ENCODE measurements at places on chromosomes 5 and 9.
A peak's percentile ranks its signal among the peaks of the same experiment; 100 is the strongest.

- no peak for DNase-seq
Observed at GRCh38 chr9:6788162-6789016, 30.6 kb downstream of the KDM4C start.

DNA sequence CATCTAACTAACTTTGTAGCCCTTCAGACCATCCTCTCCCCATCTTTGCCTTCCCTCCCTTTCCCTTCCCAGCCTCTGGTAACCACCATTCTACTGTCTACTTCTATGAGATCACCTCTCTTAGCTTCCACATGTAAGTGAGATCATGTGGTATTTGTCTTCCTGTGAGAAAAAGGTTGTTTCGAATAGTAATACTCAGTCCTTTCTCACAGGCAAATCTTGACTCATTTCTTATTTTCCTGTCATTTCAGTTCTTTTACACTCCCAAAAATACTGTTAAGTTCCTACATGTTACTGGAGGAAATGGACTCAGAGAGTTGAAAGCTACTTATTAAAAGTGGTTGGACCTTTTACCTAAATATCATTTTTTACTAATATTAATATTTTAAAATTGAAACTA is 82.1 kb downstream of the SLF1 start:
- no peak for DNase-seq

DNA sequence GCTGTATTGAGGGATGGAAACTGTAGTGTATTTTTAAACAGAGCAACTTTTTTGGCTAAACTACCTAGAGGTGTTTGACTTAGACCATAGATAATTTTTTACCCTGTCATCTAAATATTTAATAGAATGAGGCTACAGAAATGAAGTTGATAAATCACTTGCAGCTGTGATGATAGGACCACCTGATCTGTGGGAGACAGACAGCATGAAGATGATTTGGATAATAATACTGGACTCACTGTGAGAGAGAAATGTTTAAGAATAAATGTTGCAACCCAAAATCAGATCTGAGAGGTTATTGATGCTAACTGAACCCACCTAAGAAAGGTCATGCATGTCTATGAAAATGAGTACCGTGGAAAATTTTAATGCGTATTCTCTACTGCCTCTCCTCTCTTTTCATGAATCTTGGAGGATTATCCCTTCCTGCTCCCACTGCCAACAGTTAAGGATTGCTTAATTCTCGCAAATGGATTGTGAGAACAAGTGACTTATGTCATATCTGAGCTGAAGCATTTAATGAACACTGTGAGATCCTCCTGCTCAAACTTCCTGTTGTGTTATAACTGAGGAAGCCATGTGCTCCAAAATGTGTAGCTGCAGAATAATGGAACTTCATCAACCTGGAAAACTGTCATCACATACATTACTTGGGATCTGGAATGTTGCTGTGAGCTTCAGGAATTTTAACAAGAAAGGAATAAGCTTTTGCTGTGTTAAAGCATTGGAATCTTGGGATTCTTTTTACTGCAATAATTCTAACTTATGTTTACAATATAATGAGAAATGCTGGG is 617.9 kb upstream of the CDH18 start:
- DNase-seq, result no peak

DNA sequence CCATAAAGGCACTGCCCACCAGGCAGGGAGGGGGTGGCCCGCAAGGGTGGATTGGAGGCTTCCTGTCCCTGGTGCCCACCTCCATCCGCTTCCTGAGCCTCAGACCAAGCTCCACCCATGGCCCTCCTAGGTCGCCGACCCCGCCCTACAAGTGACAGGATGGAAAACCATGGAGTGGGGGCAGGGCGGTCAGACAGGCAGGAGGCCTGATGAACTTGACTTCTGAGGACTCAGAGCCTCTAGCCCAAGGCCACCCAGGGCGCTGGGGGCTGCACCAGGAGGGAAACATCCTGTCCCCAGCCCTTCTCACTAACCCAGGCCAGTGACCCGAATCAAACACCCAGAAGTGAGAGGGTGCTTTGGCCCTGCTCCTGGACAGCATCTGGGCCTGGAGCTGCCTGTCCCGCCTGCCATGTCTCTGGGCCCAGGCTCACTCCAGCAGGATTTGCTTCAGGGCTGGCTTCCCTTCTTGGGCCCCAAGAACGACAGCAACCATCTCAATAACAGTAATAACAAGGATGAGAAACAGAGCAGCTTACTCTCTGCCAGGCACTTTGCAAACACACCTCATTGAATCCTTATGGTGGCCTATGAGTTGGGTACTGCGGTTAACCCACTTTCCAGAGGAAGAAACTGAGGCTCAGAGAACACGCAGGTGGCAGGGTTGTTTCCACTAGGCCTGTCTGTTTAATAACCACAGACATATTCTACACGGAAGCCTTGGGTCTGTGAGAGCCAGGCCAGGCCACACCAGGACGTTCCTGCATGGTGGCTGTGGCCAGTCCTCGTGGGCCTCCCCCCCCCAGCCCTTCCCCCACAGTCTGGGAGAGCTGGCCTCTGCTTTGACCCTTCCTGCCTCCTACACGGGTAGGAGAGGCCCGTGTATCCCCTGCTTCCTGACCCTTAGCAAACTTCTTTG is 4.4 kb upstream of the ST6GALNAC6 start:
- peak; percentile 58 for DNase-seq

- DNase-seq, result no peak
Observed at GRCh38 chr9:77820293-77820954, 172.3 kb upstream of the GNA14 start.

DNA sequence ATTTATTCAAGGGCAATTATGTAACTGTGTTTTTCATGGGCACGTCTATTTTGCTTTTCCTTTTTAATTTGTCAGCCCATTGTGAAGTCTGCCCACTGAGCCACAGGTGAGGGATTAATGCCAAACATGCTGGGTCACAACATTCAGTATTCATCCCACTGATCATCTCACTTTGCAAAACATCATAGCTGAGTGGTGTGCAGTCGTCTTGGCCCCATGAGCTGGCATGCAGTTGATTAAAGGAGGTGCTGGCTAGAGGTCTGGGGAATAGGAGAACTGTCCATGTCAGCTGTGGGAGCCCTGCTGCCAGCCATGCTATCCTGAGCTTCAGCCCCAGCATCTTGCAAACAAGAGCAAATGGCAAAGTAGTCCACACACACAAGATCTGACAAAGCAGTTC is 11.7 kb upstream of the ESM1 start:
- no peak for DNase-seq

- DNase-seq, result no peak
Observed at GRCh38 chr9:114928136-114928535, 2.3 kb downstream of the TNFSF8 start.

DNA sequence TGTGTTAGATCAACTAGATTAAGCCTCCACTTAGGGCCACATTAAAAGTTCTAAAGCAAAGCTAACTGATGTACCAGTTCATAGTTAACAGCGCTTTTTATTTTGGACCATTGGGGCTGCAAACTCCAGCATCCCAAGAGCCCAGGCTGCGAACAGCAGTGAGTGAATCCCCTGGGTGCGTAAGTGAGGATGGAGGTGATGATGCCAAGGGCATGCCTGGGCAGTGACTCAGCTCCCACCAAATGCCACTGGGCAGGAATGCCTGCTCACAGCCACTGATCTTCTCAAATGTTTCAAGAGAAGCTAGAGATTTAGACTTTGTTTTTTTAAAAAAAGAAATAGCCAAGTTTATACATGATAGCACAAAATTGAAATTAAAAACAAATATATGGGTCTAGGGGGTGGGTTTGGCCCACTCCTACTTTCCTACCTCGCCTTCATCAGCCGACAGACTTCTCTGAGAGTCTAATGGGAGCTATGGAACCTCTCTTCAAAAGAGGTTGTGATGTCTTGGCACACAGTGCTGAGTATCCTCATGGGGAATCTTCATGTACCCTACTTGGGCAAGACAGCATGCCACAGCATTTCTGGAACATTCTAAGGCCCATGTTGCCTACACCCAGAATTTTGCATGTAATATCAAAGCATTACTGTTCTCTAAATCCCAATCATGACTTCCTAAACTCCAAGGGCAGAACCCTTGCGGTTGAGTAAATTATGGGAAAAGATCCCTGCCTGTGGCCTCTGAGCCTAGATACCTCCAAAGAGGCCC is 398.1 kb downstream of the EBF1 start:
- DNase-seq, result no peak

- DNase-seq, result no peak
Observed at GRCh38 chr9:130181678-130182380, 9.6 kb downstream of the NCS1 start.

DNA sequence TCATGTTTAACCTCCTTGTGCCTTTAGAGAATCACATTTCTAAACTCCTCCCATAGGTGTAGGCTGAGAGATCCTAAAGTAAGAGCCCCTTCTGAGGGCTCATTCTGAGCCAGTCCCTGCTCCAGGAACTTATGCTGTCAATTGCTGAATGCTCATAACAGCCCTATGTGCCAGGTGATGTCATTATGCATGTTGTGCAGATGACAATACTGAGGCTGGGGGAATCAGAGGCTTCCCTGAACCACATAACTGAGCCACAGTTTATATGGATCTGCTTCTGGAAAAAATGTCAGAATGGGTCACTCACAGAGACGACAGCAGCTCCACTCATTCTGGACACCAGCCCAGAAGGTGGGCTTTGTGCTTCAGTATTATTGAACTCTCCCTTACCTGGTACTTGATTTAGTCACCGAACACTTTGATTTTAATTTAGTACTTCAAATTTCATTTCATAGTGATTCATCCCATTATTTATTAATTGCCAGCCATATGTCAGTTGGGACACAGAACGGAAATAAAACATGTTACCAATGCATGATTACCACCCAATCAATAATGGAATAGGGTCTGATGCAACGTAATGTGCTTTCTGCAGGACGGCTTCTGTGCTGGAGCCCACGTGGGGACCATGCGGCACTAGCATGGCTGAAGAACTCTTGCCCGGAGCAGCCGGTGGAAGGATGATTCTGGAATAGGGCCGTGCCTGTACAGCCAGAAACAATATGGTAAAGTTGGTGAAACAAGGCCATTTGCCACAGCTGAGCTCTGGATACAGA is 406.3 kb downstream of the IRX1 start:
- no peak for DNase-seq

GRCh38 chr5:72314571-72315172 is 5.4 kb downstream of the MRPS27 start:
- DNase-seq, result no peak

DNA sequence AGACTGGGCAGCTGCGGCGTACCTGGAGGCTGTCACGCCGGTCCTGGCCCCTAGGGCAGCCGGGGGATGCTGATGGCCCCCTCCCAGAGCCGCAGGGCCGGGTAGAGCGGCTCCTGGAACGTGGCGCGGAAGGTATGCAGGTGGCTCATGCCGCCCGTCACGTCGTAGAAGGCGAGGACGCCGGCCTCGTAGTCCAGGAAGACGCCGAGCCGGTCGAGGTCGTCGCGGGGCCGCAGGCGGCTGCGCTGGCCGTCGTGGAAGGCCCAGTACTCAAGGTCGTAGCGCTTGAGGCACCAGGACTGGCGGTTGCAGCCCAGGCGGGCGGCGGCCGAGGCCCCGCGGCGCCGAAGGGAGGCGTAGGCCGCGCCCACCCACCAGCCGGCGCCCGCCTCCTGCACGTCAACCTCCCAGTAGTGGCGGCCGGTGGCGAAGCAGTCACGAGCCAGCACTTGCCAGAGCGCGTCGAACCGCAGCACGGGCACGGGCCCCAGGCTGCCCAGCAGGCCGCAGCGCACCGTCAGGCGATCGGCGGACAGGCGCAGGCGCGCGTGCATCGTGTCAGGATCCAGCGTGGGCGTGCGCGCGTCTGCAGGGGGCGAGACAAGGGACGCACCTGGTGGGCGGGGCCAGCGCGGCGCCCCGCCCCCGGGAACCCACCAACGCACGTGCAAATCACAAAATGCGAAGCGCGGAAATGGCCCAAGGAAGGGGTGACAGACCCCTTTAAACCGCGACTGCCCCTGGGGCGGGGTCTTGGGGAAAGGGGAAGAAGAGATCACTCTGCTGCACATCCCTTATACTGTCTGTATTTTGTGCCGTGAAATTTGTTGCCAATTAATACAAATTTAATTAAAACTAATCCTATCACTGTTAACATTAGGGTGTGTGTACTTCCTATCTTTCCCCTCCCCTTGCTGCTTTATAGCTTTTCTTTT is 31.2 kb downstream of the NANS start:
- DNase-seq, result peak; percentile 74

GRCh38 chr5:138725153-138725817 is 27.9 kb upstream of the CTNNA1 start:
- DNase-seq, result no peak

DNA sequence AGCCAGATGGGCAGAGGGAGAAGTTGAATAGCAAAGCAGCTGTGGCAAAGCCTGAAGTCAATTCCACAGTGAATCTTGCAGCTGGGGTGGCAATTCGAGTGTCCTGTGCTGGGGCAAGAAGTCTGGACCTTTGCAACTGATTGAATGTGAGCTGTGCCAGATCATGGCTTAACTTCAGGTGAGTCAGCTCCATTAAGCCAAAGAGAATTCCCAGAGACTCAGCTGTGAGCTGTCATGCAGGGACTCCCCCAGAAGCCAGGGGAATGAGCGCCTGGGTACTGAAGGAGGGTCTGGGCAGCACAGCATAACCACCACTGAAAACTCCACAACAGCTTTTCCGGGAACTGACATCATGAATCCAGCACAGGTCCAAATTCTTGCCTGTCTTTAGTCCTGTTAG is 153.5 kb upstream of the TRPC7 start:
- no peak for DNase-seq

GRCh38 chr5:149129181-149129580 is 12.1 kb upstream of the ABLIM3 start:
- no peak for DNase-seq

DNA sequence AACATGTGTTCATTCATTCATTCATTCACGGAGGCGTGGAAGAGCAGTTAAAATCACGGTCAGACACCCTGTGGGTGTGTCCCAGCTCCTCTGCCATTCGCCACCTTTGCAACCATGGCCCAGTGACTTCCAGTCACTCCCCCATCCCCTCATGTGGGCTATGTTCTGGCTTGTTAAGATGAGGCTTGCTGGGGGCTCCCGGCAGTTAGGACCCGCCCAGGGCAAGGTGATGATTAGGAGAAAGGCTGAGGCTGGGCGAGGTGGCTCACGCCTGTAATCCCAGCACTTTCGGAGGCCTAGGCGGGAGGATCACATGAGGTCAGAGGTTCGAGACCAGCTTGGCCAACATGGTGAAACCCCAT is 24.9 kb upstream of the PTGES start:
- no peak for DNase-seq

GRCh38 chr5:61910771-61911170 is 395.2 kb upstream of the KIF2A start:
- no peak for DNase-seq

GRCh38 chr5:31952067-31952466 is 222.1 kb downstream of the GOLPH3 start:
- no peak for DNase-seq

DNA sequence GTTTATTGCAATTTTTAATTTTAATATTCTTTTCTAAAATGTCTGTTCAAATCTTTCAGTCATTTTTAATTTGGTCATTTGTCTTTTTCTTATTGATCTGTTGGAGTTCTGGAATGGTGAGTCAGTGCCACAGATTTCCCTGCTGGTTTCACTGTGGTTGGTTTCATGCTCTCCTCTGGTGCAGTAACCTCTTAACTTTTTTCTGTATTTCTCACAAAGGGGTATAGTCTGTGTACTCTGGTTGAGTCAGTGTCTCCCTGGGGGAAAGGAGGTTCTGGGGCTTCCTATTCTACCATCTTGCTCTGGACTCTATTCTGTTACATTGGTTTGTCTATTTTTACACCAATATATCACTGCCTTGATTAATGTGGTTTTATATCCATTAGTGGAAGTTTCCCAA is 178.8 kb downstream of the CSNK1G3 start:
- DNase-seq, result no peak

Measured in activated B cell treated with CpG ODN at 0.5 μM for 24 hours (primary cell).